Stimulated activated CD8-positive, alpha-beta memory T cell treated with anti-CD3 and anti-CD28 coated beads, Interleukin-7, amount 100 ng/mL, for 1 hour (primary cell): ENCODE measurements at places on chromosomes 11 and 22.

DNA sequence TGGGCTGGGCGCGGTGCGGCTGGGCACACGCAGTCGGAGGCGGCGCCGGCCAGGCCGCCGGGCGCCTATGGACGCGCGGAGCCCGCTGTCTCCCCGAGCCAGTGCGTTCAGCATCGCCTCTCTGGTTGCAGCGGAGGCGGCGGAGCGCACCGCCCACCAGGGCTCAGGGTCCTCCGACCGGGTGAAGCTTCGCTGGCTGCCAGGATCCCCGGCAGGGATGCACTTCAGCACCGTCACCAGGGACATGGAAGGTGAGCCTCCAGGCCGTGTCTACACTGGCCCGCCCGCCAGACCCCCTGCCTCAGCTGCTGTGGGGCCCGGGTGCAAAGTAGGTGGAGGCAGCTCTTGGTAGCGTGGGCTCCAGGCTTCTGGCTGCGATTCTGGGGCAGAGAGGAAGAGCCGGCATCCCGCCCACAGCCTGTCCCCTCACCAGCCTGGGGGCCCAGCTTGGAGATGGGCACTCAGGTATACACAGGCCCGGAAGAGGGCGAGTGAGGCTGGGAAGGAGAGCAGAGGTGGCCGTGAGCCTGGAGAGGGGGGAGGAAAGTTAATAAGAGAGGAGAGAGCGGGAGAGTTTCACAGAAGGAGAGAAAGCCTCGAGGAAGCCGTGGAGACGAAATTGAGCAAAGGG, 1.0 kb upstream of the TBX1 start:
- DNase-seq = no peak

DNA sequence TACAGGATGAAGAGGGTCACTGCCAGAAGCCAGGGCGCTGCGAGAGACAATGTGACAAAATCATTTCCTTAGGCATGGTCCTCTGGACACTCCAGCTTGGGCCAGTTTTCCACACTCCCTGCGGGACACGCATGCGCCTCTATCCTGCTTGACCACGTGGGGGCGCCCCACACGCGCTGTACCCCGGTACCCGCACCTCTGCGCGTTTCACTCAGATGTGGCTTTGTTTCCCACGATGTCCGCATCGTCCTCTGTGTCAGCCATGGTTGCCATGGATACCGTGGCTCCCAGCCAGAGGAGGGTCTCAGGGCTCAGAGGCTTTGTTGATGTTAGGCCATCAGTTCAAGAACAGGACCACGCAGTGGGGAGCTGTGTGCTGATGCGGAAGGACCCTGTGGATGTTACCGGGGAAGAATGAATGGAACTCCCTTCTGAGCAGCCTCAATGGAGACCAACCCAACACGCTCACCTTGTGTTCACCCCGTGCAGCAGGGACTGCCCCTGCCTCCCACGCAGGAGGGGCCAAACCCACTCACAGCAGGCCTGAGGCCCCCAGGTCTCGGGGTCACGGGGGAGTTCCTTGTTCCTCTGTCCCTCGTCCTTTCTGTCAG, 101.1 kb upstream of the SLC22A12 start:
- peak; percentile 4 for DNase-seq

GRCh38 chr11:114296605-114297372, 590 bp downstream of the NNMT start:
- no peak for DNase-seq

- DNase-seq = no peak
Measured at GRCh38 chr11:123460012-123460700, 30.1 kb downstream of the GRAMD1B start.

DNA sequence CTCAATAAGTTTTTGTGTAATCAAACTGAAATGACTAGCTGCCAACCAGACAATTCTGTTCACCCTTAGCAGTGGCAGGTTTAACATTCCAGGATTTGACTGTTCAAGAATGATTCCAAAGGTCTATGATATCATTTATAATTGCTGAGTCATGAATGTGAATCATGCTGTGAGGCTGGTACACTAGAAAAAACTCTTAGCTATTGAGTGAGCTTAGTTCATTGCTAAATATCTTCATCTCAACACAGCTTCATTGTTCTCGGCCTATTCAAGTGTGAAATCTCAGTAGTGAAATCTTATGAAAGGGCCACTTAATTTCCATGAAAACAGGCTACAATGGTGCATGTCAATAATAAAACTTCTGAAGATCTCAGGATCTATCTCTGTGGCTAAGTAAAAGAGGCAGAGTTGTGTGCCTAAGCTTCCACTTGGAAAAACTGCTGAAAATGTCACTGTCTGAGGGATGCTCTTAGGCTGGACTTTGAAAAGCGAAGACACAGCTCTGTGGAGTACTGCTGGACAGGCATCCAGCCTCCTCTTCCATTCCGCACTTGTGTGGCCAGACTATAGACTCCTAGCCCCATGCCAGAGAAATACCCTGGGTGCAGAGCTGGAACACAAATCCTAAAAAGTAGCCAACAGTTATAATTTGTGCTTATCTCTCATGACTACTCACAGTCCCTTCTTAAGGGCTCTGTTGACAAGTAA, 12.8 kb downstream of the AQP11 start:
- no peak for DNase-seq
